ENCODE measurements at places on chromosomes 16 and 17.

DNA sequence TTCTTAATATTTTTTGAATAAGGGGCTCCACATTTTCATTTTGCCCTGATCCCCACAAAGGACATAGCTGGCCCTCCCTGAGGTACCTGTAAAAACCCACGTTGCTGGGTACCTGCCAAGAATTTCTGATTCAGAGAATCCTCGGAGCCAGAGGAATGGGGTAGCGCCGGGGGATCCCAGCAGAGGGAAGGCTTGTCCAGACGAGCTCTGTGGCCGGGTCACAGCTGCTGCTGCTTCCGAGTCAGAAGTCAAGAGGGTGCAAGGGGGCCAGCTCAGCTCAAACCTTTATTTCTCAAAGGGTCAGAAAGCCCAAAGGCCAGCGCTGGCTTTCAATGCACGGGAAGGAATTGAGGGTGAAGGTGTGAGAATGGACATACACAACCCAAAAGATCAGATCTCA, 68.9 kb upstream of the SDK2 start:
- no peak for ATAC-seq

DNA sequence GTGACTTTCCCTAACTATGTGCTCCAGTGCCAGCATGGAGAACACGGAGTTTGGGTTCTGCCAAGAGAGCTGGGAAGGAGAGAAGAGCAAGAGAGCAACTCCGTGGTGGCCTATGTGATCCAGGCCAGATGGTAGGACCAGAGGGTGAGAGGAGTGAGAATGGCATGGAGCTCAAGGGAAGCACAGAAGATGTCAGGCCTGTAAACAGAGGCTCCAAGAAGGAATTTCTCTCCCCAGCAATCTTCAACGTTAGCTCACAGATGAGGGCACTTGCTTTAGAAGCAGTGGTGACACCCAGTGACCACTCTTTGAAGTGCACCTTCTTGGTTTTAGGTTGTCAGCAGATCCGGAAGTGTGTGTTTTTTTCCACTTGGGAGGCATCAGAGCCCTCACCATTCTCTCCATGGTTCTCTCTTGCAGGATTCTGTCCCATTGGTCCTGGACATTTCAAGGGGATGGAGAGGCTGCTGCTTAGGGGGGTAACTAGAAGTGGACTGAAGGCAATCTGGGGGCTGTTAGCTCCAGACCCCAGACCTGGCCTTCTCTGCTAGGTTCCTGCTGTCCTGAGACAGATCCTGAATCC, 18.1 kb upstream of the TMEM98 start:
- ATAC-seq, result peak; percentile 55

DNA sequence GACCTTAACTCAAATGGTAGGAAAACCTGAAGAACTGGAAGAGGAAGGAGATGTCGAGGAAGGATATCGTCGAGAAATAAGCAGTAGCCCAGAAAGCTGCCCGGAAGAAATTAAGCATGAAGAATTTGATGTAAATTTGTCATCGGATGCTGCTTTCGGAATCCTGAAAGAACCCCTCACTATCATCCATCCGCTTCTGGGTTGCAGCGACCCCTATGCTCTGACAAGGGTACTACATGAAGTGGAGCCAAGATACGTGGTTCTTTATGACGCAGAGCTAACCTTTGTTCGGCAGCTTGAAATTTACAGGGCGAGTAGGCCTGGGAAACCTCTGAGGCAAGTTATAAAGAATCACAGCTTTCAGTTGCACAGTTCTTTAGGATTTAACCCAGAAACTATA, 15.5 kb downstream of the ERCC4 start:
- no peak for ATAC-seq

DNA sequence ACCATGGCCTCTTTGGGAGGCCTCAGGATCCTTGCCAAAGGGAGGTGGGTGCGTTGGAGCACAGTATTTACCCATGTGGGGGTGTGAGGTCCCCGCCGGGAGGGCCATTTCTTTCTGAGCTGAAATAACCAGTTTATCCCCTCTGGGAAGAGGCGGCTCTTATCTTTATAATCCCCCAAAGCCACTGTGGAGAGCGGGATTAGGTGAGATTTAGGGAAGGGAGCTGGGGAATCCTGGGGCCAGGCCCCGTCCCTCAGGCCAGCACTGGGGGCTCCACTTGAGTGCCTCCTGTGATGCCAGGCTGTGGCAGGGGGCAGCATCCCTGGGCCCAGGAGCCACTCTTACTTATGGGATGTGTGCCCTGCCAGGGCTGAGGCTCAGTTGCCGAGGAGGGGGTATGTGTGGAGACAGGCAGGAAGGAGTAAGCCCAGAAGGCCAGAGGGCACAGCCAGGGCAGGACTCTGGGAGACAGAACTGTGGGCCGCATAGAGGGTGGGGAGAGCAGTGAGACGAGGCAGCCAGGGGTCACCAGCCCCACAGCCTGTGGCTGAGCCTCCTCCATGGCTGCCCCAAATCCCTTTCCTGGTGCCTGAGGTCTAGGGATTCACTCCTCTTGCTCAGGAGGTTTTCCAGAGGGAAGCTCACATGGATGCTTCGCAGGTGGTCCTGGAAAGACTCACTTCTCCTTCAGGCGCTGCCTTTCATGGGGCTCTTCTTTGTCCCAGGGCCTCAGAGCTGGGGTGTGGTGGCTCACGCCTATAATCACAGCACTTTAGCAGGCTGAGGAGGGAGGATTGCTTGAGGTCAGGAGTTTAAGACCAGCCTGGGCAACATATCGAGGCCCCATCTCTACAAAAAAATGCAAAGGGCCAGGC, 25.0 kb downstream of the TMEM94 start:
- no peak for ATAC-seq

- no peak for ATAC-seq
These were observed 86.9 kb upstream of the CBX4 start for GRCh38 chr17:79926142-79926604.

DNA sequence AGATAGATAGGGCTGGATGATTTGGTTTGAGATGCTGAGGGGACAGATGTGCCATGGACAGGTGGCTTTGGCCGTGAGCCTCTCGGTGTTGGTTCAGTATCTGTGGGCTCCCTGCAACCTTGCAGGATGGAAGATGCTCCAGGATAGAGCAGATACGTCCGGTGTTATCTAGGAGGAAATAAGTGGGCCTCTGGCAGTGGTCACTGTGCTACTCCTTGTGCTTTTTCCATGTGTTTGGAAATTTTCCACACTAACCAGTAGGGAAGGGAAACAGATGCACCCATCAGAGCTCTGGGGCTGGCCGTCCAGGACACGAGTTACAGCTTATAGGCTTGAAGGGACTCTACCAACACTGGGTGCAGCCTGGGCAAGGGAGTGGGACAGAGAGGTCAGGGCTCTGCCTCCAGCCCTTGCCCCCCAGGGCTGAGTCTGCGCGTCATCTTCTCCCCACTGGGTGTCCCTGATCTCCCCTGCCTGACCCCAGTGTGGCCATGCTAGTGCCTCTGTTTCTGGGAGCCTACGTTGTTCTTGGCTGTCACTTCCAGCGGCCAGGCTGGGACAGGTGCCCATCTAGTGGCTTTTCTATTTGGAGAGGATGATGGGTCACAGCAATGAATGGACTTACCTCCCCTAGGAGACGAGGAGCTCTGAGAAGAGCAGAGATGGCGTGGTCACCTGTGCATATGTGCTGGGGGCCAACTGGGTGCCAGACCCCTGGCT, 166.9 kb downstream of the SEC14L1 start:
- ATAC-seq, result no peak

DNA sequence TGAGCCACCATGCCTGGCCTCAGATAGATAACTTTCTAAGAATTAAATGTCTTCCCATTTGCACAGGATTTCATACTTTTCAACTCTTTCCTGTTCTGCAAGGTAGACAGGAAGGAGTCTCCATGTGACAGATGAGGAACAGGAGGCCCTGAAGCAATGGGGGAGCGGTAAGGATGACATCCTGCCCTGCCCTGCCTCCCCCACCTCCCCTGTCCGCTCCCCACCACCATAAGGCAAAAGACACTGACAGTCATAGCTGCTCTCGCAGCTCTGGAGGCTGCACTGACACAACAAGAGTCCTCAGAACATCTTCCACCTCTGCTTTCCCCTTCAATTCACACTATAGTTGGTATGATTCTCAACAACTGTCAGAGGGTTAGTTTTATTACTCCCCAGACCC, 9.7 kb downstream of the CENPV start:
- no peak for ATAC-seq

GRCh38 chr17:47275245-47275984, 21.8 kb downstream of the ITGB3 start:
- no peak for ATAC-seq

GRCh38 chr17:55482591-55483389, 28.5 kb downstream of the SMIM36 start:
- ATAC-seq, result no peak

All from activated CD4-positive, CD25-positive, alpha-beta regulatory T cell treated with anti-CD3 and anti-CD28 coated beads, Interleukin-2, amount 50 U/mL, for 24 hours (primary cell).